Non-pigmented ciliary epithelial cell (primary cell): ENCODE measurements at places on chromosomes 12 and 14.

DNA sequence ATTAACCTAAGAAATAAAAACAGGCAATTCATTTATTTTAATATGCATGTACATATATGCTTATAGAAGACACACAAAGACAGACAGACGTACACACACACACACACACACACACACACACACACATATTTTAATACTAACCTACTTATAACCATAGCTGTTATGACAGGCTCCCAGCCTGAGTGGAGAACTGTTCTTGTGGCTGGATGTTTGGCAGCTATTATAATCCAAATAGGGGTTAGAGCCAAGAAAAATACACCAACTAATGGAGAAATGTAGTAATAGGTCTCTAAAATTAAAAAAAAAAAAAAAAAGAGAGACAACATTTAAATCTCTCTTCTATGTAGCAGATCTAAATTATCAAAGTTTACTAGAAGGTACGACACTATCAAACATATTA, 91.8 kb downstream of the SLC41A2 start:
- no peak for DNase-seq

GRCh38 chr14:76880449-76880848, 54.2 kb downstream of the LRRC74A start:
- no peak for DNase-seq

DNA sequence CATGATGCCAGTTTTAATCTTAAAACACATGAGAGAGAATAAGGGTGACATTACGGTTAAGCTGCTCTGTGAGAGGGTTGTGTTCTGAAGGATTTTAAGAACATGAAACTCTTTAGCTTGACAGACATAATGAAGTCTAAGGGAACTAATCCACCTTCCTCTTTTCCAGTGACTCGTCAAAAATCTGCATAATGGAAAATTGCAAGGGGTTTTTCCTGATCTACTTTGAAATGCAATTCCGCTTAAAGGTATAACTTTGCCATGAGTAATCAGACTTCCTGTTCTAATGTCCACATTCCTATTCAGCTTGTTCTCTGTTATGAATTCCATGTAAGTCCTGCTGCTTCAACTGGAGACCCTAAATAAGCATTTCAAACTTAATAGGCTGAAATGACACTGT, at the start of gene ZNF705A:
Gene ZNF705A (plus strand): TSS at position 171 of the 400 bp plus-strand sequence. CDS start 15,611 bp downstream, outside the sequence.
- peak; percentile 75 for DNase-seq

- DNase-seq, result no peak
Observed at GRCh38 chr12:75970310-75970709, 61.3 kb downstream of the PHLDA1 start.

GRCh38 chr14:20417250-20418186, 4.2 kb upstream of the TEP1 start:
- DNase-seq, result no peak
